NCI-H1092 (cell line): ENCODE measurements at places on chromosomes 5 and 9.

DNA sequence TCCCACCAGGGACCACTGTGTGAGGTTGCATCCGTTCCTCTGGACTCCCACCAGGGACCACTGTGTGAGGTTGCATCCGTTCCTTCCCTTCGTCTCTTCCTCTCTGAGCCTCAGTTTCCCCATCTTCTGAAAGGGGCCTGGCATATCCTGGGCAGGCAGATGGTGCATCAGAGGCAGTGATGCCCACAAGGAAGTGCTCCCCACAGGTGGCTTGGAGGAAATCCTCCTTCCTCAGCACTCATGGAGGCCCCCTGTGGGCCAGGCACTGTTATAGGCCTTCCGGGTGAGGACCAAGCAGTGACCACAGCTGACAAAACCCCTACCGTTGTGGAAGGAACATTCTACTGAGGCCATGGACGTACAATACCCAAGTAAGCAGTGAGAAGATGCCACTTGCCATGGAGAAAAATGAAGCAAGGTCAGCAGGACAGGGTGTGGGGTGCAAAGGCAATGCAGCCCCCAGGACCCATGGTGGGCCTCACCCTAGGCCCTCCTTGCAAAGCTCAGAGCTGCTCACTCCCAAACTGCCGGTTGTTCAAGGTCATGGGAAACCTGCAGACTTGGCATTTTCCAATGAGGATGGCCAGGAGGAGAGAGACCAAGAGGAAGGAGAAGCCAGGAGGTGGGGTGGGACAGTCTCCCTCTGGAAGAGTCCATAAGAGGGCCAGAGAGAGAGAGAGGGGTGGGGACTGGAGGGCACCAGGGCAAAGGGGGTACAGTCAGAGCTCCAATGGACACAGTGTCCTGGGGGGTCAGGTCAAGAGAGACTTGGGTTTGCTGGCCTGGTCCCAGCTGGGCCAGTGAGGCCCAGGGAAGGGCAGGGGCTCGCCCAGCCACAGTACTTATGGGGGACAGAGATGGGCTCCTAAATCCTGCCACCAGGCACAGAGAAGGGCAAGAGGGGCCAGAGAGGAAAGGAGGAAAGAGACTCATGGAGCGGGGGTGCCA is 51.1 kb downstream of the C9orf50 start:
- DNase-seq = peak; percentile 13

GRCh38 chr9:38408719-38409118 is 15.5 kb downstream of the IGFBPL1 start:
- DNase-seq = no peak

DNA sequence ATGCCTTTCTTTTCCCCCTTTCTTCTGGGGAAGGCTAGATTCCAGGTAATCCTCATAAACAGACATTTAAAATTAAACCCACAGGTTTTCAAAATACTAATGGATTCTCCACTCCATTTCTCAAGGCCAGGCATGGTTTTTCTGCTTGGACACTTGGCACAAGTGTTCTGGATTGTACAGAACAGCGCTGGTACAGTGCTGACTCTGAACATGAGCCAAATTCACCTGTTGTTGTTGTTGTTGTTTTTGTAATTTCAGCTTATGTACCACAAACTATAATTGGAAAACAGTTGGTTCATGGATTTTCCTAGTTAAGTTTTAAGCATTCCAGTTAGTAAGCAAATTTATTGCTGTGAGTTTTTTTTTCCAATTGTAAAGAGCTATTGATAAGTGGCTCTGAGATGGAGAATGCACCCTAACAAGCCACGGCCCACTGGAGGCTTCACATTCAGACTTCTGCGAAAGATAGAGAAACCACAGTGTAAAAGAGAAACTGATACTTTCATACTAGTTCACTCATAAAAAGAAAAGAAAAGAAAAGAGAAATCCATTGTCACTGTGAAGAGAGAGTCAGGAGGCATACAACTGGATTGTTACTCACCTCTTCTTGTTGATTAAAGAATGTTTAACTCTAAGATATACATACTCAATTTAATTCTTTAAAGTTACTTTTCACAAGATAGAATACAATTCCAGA is 16.2 kb upstream of the ITGA1 start:
- no peak for DNase-seq

- DNase-seq = no peak
Observed at GRCh38 chr9:91239367-91240111, 122.2 kb downstream of the AUH start.

- DNase-seq = no peak
Observed at GRCh38 chr9:72220589-72220988, 71.3 kb downstream of the GDA start.

DNA sequence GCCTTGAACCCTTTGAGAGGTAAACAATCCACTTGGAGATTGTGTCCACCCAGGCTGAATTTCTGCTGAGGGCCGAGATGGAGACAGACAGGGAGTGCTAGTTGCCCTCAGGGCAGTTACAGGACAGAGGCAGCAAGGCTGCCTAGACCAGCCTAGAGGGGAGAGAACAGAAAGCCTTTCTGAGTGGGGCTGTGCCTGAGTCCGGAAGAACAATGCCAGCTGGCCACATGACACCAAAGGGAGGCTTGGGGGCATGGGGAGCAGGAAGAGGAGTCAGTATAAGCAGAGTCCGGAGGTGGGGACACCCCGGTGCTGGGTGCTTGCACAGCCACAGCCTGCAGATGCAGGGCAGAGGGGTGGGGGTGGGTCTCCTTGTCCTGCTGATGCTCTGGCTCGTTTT is 145.7 kb downstream of the CFAP90 start:
- DNase-seq = no peak

GRCh38 chr9:24189986-24190385 is 355.7 kb downstream of the IZUMO3 start:
- DNase-seq = no peak

DNA sequence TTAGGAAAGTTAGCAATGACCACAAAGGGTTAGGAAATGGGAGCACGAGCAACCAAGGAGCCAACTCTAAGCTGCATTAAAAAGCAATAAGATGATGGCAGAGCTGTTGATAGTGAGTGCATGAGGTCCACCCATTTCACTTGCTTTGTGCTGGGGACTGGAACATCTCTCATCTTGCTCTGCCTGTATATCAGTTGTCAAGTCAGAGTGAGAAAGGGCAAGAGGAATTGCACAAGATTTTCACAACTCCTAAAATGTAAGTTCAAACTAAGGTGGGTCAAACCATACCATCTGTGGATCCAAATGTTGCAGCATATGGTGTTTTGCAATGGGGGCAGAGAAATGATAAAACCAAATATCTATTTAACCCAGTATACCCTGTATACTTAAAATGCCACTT is 2.8 kb upstream of the ESM1 start:
- DNase-seq = no peak

DNA sequence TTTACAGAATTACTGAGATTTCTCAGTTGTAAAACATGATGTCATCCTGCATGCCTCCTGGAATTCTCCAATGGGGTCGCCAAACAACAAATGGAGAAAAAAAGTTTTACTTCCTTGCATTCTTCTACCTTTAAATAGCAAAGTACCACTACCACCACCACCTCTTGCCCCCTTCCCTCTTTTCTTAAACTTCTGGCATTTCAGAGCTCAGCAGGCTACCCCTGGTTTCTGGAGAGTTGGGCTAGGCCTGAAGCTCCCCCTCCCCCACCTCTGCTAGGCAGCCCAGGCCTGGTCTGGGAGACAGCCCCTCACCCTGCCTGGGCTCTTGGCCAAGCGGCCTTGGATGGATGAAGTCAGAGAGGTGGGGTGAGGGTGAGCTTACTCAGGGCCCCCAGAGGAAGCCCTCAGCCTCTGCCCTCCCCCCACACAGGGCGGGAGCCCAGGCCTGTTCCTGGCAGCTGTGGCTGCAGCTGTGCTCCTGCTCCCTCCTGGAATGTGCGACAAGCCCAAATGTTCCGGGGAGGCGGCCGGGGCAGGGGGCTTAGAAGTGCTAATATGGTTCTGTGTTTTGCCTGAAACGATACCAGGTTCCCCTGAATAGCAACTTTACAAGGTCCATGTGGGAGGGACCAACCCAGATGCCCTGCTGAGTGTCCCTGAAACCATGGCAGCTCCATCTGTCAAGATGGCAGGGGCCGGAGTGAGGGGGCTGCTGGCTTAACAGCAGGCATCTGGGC is 6.0 kb upstream of the CCIN start:
- DNase-seq = no peak

DNA sequence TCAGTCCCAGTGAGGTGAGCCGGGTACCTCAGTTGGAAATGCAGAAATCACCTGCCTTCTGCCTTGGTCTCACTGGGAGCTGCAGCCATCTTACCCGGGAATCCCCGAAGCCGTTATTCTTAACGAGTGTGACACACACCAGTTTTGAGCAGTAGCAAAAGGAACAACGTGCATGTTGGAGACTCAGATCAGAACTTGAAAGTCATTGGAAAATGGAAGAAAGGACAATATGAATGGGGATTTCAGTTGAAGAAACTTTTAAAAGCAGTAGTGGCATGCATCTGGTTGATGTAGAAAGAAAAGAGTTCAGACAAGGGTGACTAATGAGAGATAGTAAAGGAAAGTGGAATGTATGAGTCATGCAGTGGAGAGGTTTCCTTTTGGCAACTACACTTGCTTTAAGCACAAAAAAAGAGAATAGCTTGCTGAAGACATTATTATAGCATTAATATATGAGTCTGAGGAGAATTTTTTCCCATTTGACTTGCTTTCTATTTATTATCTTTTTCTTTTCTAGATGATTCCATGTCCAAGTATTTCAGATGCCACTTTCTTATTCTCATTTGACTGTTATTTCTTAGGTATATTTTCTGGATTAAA is 44.4 kb upstream of the ANKDD1B start:
- no peak for DNase-seq

- no peak for DNase-seq
Observed at GRCh38 chr5:72925336-72926010, 30.4 kb upstream of the FCHO2 start.

DNA sequence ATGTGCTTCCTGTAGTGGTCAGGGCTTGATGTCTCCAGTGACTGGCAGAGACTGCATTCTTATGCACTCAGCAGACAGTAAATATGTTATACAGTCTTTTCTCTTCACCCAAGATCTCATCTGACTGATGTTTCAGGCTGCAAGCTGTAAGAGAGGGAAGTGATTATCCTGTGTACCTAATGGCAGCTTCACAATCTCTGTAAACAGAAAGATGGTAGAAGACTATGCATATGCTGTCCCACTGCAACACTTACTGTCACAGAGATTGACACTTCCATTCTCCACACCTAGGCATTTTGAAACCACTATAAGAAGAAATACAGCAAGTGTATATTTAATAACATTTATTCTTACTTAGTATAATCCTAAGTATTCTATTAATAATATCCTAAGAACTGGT is 97.6 kb upstream of the ANXA1 start:
- no peak for DNase-seq

DNA sequence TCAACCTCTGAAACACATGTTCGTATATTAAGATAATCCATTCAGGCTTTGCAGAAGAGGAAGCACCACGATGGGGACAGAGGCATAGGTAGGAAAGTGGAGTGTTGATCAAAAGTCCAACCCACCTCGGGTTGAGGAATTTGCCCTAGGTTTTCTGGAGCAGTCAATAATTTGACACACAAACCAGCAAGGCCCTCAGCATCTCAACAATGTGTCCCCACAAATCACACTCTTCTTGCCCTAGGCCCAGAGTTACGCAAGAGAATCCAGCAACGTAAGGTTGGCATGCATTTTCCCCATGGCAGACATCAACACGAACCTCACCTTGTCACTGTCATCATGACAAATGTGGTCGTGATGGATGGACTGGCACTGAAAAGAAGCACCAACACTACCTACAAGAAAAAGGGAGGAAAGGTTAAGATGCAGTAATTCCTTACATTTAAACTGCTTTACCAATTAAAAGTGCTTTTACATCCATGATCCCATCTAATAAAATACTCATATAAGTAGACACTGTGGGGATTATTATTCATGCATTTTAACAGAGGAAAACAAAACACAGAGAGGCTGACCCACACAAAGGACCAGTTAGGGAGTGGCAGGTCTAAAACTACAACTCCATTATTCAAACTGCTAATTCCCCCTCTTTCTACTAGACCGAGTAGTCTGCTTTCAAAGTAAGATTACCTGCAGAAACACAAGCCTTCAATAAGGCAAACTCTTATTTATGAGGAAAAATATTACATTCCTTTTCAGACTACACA is 24.4 kb upstream of the RNF38 start:
- DNase-seq = no peak

- peak; percentile 3 for DNase-seq
Observed at GRCh38 chr5:159133041-159133741, 33.5 kb upstream of the EBF1 start.

DNA sequence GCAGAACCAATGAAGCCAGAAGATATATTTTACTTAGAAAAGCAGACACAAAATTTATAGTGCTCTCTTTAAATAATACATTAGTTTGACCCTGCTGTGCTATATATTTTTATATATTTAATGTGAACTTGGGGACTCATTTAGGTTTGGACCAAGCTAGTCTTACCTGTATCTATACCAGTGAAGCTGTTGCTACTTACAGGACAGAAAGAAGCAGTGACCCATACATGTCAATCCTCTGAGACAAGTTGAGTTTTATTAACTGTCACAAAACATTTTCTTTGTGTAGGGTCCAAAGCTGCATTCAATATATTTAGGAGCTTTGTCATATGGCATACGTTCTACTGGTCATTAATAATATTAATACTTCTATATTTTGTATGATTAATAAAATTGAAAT is 327.7 kb upstream of the NUDT12 start:
- no peak for DNase-seq

- DNase-seq = no peak
Observed at GRCh38 chr5:149599375-149599774, 18.1 kb downstream of the ARHGEF37 start.

DNA sequence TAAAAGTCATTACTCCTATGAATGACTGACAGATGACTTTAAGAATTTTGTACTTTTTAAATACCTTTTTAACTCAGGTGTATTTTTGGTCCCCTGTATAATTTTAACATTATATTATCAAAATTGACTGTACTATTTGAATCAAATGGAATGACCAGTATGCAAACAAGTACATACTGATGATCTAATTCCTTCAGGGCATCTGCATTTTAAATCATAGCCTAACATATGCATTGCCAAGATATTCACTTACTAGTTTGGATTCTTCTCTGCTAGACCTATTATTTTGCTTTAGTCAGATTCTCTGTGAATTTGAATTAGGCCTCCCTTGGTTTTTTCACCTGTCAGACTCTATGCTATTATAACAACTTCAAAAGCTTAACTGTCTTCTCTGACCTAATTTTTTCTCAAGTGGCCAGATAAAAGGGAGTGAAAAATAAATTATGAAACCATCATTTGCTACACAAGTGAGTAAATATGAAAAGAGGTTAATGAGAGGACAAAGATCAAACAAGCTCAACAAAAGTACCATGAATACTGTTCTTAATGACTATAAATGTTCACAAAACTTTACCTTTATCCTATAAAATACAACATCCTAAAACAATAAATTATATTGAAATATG is 1505.2 kb upstream of the CDH9 start:
- no peak for DNase-seq

GRCh38 chr5:44048276-44048984 is 340.8 kb downstream of the FGF10 start:
- no peak for DNase-seq

DNA sequence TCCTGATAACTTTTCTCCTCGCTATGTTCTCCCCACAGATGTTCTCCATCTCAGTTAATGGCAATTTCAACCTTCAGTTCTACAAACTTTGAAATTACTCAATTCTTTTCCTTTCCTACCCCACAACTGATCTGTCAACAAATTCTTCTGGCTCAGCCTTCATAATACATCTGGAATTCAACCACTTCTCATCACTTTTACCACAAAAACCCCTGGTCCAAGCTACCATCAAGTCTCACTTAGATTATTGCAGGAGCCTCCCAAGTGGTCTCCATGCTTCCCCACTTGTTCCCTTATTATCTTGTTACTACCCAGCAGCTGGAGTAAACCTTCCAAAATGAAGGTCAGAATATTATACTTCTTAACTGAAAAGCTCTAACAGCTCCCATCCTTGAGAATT is 110.1 kb downstream of the FBN2 start:
- DNase-seq = no peak

GRCh38 chr9:5452286-5452609 is 1.9 kb downstream of the CD274 start:
- no peak for DNase-seq
